Fibroblast of villous mesenchyme (primary cell): ENCODE measurements at places on chromosomes 12 and 14. TPM values are rescaled to one million over a fixed set of nuclear protein-coding genes. Genes with fewer than 3 reads are reported as not detected.
A peak's percentile ranks its signal among the peaks of the same experiment; 100 is the strongest.

CCDC184 gene
- total RNA-seq: 0.32 and 0.43 TPM in 2 replicates

DNA sequence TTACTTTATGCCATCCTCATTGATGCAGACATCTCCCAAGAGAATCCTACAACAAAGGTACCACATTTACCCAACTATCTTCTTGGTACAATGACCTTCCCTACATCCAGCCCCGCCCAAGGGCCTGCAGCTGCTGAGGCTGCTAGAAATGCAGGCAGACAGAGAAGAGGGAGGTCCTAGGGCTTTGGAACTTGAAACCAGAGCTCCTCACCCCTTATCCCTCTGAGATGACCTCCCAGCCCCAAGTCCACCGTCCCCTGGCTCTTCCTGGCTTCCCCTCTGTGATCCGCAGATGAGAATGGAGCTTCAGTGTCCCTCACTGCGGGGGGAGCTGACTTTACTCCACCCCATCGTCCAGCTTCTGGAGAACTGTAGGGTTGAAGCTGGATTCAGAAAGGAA lies 1.6 kb upstream of the TNFRSF1A start:
- peak; percentile 39 for DNase-seq

GRCh38 chr12:96044943-96045290 lies 9.5 kb upstream of the LTA4H start:
- DNase-seq: no peak

DNA sequence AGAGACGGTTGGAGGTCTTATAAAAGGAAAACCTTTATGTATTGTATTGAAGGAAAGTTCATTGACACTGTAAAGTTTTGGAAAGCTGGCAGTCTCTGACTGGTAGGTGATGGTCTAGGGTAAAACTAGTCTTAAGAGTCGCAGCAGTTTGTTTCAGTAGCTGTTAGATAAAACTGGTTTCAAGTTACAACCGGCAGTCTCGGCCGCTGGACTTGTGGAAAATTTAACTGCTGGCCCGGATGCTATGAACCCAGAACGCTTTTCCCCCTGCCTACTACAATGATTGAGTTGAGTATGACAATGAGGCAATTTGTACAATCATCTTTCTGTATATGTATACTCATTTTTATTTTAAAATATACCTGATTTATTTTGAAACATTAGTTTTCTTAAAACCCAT lies 1426.9 kb downstream of the AACS start:
- DNase-seq: no peak

AQP5 gene
- total RNA-seq: not detected in 2 replicates

RALGAPA1 gene
- total RNA-seq: 42.2 and 57.9 TPM in 2 replicates

PTPRB gene
- total RNA-seq: 0.43 and 0.97 TPM in 2 replicates

- DNase-seq: no peak
Observed at GRCh38 chr12:105040476-105040875, 43.8 kb downstream of the ALDH1L2 start.

GRCh38 chr12:49355913-49356312 lies 9.2 kb downstream of the DNAJC22 start:
- no peak for DNase-seq

- no peak for DNase-seq
Observed at GRCh38 chr12:122989874-122990419, 9.5 kb downstream of the ARL6IP4 start.

DNA sequence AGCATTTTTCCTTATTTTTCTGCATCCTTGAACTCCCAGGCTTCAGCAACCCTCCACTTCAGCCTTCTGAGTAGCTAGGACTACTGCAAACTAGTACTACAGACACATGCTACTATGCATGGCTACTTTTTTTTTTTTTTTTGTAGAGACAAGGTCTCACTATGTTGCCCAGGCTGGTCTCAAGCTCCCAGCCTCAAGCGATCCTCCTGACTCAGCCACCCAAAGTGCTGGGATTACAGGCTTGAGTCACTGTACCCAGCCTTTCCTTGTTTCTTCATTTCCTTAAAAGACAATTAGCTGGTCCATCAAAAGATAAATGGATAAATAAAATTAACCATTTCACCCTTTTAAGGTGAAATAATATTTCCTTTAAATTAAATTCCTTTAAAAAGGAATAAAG lies 205.8 kb downstream of the SPTSSA start:
- DNase-seq: no peak

DNA sequence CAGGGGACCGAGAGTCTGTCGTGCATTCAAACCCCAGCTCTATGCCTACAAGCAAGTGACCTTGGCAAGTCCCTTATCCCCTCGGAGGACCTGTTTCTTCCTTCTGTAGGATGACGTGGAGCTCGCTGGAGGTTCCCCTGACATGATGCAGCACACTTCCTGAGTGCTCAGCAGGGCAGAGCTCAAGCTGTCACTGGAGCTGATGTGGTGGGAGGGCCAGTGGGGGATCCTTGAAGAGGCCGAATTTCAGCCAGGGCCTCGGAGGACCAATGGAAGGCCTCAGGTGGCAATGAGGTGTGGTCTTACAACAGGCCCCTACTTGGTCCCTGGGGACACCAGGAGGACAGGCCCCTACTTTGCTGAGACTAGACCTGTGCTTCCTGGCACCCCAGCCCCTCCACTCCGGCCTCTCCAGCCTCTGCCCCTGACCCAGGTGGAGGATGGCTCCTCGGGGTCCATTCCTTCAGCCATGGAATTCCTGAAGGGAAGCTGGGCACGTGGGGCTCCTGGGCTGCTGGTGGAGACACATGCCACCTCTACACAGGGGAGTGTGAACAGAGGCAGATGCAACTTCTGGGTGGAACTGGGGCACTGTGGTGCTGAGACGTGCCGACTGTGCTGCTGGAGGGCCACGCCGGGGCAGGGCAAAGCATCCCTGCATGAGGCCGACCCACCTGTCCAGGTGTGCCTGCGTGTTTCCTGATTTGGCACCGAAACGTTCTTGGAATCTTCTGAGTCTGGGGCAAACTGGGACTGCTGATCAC lies 18.7 kb upstream of the KIF26A start:
- DNase-seq: no peak

CHST11 gene
- total RNA-seq: 3.5 and 8.2 TPM in 2 replicates

DNA sequence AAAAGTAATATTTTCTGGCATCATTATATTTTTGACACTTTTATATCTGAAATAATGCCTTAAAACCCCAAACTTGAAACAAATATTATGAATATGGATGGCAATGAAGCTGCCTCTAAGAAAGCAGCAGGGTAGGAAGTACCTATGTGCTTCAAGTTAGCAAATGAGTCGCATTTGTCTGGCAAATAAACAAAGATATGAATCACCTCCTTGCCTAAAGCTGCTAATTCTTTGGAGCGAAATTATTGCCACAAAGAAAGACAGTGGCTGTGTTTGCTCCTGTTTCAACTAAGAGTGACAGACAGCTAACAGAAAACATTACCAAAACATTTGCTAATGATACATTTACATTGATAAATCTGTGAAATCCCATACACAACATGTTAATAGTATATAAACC lies 854.9 kb downstream of the RPS29 start:
- DNase-seq: no peak

- DNase-seq: no peak
Observed at GRCh38 chr14:101194373-101195308, 291.1 kb upstream of the RTL1 start.

DNA sequence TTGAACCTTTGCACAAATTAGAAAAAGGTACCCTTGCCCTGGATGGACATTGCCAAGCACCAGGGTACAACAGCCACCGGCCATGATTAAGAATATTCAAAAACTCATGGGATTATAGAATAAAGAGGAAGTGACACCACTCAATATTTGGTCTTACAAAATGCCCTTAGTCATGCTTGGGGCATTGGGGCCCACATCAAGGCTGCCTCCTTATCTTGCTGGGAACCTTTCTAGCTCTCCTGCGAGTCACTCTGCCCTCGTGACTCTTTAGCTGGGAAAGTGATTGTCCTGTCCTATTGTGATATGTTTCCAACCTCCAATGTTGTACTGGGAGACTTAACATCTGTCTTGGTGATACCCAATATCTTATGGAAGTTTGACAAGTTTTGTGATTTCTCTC lies 57.8 kb downstream of the GTF2A1 start:
- DNase-seq: no peak

LPAR5 gene
- total RNA-seq: not detected in 2 replicates

DNA sequence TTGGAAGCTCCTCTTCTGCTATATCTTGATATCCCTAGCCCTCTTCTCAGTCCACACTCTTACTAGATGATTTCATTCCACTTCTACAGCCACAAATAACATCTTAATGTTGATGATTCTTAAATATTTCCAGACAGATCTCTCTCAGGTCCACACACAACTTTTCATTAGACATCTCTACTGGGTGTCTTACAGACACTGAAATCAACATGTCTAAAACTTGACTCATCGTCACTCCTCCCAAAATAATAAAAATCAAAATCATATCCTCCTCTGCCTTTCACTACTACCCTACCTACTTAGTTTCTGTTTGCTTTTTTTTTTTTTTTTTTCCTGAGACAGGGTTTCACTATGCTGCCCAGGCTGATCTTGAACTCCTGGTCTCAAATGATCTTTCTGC lies 11.9 kb downstream of the PRDM4 start:
- DNase-seq: peak; percentile 44

- no peak for DNase-seq
Observed at GRCh38 chr12:104276273-104277131, 27.0 kb upstream of the EID3 start.

DNA sequence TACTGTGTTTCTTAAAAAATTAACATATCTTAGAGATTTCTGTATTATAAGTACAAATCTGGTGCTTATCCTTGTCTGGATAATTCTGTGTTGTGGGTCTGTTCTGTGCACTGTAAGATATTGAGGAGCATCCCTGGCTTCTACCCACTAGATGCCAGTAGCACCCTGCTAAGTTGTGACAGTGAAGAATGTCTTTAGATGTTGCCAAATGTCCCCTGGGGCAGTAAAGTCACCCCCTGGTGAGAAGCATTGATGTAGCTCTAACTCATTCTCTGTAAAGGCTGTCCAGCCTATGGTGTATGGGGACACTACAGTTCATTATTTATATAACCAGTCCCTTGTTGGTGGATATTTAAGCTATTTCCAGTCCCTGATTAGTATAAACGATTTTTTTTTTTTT lies 31.4 kb downstream of the MAP1LC3B2 start:
- no peak for DNase-seq

RDH16 gene
- under 0.01 TPM in 2 replicates for total RNA-seq

GRCh38 chr14:31232081-31232480 lies 24.5 kb upstream of the HECTD1 start:
- DNase-seq: no peak

DNA sequence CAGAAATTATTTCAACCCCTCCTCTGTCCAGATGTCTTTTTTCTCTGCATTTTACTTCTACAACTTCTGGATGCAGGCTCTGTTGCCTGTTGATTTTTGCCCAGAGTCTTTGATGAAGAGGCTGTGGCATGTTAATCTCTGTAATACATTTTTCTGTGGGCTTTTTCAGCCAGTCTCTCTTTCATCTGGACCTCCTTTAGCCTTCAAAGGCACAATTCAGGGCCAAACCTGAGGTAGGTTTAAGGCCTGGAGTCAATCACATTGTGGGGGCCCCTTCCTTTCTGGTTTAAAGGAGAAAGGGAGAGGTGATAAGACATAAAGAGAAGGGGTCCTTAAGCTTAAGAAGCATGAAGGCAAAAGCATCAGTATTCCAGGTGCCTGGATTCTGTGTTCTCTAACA lies 553.7 kb downstream of the FLRT2 start:
- DNase-seq: no peak

CDCA3 gene
- 18.4 and 21.2 TPM in 2 replicates for total RNA-seq

PROX2 gene
- total RNA-seq: under 0.01 TPM in 1 of 2 replicates, not detected in the other

GRCh38 chr12:106238146-106238545 lies 9.7 kb downstream of the CKAP4 start:
- no peak for DNase-seq

HNF1A gene
- total RNA-seq: not detected in 2 replicates

DNA sequence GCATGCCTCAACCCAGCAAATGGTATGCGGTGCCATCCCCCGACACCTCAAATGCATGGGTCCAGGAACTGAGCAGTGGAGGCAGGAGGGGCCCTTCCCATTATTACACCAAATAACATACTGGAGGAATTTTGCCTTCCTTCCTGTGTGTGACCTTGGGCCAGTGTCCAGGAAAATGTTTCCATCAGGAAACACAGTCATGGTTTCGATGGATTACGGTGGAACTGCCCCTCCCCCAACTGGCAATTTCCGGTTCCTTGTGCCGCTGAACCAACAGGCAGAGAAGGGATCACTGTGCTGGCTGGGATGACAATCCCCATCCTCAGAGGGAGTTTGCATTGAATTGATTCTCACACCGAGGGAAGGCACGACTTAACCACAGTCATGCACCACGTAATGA lies 9.1 kb upstream of the CDC42BPB start:
- DNase-seq: no peak

DNA sequence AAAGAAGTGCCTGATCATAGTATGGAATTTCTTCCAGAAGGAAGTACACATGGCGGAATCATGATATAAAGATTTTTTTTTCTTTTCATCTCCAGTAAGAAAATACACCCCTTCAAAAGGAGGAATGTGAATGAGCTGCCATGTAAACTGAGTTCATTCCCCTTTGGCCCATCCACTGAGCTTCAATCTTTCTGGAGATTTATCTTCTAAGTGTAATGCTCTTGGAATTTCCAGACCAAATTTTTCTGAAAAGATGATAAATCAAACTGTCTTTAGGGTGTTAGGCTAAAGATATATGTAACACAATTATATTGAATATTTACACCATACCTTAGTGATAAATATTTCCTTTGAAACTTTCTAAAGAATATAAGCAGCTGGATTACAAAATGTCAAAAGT lies 5.2 kb downstream of the DCN start:
- DNase-seq: peak; percentile 77

SEC23A gene
- total RNA-seq: 440 and 548 TPM in 2 replicates

GRCh38 chr12:111033281-111034082 lies 113.1 kb upstream of the MYL2 start:
- no peak for DNase-seq

DHH gene
- not detected in 2 replicates for total RNA-seq

RNASE2 gene
- total RNA-seq: not detected in 2 replicates

PPM1H gene
- total RNA-seq: 0.86 and 2.3 TPM in 2 replicates

GRCh38 chr12:116594325-116595038 lies 35.3 kb downstream of the MAP1LC3B2 start:
- DNase-seq: no peak

DNA sequence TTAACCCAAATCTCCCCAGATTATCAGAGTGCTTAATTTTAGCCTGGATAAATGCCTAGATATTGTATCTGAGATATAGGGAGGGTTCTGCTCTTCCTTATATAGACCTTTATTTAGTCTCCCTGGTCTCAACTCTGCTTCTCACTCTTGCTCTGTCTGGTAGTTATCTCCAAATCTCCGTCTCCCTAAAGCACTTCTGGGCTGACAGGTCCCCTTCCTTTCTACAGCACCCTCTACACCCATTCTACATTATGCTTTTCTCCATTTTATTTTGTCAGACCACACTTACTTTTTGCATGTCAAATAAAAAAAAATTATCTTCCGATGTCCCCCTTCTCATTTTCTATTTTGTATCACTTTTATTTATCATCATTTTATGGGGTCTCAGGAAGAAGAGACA lies 2.0 kb upstream of the ERC1 start:
- DNase-seq: no peak

IL31 gene
- not detected in 2 replicates for total RNA-seq

DNA sequence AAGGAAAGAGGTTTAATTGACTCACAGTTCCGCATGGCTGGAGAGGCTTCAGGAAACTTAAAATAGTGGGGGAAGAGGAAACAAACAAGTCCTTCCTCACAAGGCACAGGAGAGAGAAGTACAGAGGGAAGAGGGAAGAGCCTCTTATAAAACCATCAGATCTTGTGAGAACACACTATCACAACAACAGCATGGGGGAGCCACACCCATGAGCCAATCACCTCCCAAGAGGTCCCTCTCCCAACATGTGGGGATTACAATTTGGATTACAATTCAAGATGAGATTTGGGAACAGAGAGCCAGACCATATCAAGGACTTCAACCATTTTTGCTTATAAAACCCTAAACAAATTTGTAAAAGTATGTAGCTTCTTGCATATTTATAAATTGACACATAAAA lies 45.8 kb downstream of the SLCO1C1 start:
- no peak for DNase-seq

- peak; percentile 28 for DNase-seq
Observed at GRCh38 chr14:68511129-68512047, 281.5 kb downstream of the ZFP36L1 start.
